ENCODE measurements at places on chromosomes 6 and 20. TPM values are rescaled to one million over a fixed set of nuclear protein-coding genes. Genes with fewer than 3 reads are reported as not detected.

DNA sequence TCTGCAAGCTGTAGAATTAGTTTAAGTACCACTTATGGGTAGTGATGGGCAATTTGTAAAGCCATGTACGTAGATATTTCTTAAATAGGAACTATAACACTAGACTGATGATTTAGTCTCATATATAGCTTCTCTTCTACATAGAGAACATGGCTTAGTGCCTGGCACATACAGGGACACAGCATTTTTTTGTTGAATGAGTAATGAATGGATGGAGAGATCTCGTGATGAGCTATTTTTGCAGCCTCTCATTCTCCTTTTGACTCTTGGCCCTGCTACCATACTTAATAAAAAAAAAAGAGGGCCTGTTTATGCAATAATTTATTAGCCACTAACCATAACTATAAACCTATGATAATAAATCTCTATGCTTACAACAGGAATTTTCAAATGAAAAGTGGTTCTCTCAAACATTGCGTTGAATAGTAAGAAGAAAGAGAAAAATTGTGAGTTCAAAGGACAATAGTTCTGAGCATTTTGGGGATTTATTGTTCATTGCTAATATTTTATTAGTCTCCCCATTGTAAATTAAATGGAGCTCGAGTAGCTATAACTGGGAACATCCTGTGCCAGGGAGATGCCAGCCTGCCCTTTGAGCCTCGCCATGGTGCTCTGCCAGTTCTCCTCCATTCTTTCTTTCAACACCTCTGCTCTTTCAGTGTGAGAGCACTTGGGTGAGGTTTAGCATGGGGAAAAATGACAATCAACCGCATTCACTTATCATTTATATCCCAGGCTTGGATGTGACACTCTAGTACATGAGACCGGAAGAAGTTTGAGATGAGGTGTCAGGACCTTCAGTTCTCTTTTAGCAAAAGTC lies 14.7 kb upstream of the RCAN2 start:
- DNase-seq: no peak

DNA sequence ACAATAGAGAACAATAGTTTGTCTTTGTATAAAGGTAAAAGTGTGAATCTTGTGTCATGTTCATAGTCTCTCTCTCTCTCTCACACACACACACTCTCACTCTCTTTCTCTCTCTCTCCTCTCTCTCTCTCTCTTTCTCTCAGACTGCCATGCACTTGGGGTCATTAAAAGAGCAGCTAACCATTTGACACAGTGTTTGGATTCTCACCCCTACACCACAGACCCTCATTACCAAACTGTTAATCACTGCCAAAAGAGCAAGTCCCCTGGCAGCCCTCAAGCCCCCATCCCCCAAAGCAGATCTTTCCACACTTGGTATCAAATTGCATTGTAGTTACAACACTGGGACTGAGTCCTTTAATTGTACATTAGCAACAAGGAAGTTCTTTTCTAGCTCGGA lies 305.8 kb upstream of the RSPO3 start:
- DNase-seq: no peak

- peak; percentile 61 for DNase-seq
These were observed 28.9 kb downstream of the UTRN start for GRCh38 chr6:144314003-144314485.

DNA sequence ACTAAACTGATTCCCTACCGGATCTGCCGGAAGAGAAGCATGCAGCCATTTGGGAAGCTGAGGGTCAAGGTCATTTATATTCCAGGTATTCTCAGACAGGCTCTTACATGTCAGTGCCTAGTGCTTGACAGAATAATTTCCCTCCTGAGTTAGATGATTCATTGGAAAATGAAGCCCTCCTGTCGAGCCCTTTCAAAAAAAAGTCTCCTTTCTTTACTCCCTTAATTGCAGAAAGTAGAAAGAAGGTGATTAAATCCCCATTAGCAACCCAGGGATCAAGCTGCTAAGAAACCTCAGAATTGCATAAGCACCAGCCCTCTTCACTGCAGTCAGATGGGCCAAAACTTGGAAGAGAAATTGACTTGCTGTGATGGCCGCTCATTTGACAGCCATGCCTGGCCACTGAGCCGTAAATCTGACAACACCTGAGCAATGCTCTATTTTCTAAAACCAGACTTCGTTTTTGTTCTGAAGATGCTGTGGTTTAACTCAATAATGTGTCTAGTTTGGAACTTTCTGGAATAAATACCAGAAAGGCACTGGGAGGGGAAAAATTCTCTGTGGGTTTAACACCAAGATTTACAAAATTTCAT lies 61.0 kb upstream of the ARMH2 start:
- DNase-seq: no peak

GRCh38 chr6:71651636-71652035 lies 234.7 kb upstream of the RIMS1 start:
- no peak for DNase-seq

DNA sequence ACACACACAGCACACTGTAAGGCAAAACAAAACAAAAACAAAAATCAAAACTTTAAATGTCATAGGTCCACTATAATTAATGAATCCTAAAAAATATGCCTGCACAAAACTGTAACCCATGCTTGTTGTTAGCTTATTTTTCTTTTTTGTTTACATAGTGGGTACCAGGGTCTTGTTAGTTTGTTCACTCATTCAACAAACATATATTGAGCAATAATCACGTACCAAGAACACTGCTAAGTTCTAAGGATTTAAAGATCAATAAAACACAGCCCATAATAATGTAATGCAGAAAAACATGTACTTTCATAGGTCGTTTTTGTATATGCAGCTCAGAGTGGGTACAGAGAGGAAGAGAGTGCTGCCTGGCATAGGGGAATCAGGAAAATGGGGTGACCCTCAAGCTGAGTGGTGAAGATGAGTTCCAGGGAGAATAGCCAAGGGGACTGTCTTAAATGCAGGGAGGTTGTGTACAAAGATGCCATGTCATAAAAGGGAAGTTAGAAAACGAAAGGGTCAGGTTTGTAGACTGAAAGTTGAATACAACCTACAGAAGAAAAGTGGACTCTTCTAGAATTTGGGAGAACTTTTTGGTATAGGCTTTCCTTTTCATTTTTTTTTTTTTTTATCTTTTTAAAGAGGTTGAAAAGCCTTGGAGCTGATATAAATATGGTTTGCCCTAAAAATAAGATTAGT lies 113.3 kb upstream of the TBX18 start:
- no peak for DNase-seq

- DNase-seq: no peak
These were observed 390.7 kb downstream of the PREX1 start for GRCh38 chr20:48437146-48437545.

DNA sequence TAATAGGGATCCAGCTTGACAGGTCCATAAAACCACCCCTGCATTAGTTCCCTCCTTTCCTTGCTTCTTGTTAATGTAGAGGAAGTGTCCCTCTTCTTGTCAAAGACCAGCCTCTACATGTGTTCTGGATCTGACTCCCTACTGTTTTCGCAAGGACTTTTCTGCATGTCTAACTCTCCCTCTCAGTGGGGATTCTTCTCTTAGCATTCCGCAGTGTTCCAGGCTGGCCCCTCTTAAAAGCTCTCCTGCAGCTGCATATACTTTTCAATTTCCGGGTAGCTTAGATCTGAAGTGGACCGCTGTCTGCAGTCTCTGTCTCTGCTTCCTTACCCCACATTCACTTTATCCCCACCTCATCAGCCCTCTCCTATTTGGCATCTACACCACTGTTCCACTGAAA lies 96.1 kb upstream of the MAN1A1 start:
- no peak for DNase-seq

GRCh38 chr6:34511915-34512737 lies 44.0 kb downstream of the SPDEF start:
- DNase-seq: no peak

DNA sequence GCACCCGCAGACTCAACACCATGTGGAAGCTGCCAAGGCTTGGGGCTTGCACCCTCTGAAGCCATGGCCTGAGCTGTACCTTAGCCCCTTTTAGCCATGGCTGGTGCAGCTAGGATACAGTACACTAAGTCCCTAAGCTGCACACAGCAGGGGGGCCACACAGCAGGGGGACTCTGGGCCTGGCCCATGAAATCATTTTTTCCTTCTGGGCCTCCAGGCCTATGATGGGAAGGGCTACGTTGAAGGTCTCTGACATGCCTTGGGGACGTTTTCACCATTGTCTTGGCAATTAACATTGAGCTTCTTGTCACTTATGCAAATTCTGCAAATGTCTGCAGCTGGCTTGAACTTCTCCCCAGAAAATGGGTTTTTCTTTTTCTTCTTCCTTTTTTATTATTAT lies 103.3 kb downstream of the SLC16A10 start:
- no peak for DNase-seq

GRCh38 chr6:11478586-11478985 lies 59.0 kb upstream of the TMEM170B start:
- DNase-seq: no peak

GRCh38 chr6:23477586-23477985 lies 648.4 kb upstream of the NRSN1 start:
- DNase-seq: no peak

DNA sequence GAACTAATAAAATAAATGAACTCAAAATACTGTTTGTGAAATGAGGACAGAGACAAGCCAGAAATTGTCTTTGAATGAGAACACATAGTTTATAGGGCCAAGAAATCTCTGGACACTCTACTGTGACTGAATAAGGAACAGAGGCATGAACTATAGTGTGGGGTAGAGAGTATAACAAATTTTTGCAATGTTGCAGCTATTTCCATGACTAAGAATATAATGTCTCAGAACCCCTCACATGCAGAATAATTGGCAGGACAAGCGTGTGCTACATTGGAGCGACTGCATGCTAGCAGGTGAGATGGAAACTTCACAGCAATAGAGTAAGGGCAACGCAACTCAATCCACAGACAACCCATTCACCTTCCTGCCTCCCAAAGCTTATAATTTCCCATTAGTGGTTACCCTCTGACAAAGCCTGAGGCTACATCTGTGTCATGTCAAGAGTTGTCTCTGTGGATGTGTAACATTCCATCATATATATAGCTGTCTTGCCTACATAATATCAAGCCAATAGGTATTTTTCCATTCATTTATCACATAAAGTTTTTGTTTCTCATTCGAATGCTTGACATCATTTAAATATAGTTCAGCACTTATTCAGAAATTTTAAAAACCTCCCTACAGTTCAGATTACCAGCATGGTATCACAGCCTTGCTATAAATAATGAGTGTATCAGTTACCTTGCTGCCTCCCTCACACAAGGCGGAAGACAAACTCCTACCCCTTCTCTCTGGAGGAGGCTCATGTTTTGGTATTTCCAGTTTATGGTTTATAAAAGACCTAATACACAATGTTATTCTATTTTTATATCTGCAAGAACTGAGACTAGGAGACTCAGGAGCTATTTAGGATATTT lies 47.9 kb upstream of the ECHDC1 start:
- no peak for DNase-seq

GRCh38 chr6:119184008-119184648 lies 105.7 kb upstream of the FAM184A start:
- no peak for DNase-seq

The LRFN2 gene
- not detected for total RNA-seq

The KIAA0408 gene
- total RNA-seq: 6.8 TPM

The AHI1 gene
- total RNA-seq: 20.0 TPM

The SCUBE3 gene
- total RNA-seq: 0.37 TPM

The HLA-DQB2 gene
- 4.0 TPM for total RNA-seq

The ELOVL2 gene
- total RNA-seq: 0.81 TPM

The EDN1 gene
- total RNA-seq: 6.5 TPM

Measured in mucosa of gallbladder (tissue), 1 donor.